ENCODE measurements at places on chromosomes 7 and 10. TPM values are rescaled to one million over a fixed set of nuclear protein-coding genes. Genes with fewer than 3 reads are reported as not detected.

- DNase-seq = no peak
Measured at GRCh38 chr7:33873981-33874750, 31.2 kb upstream of the BMPER start.

GRCh38 chr7:151167197-151167961 lies at the start of gene GBX1:
Gene GBX1, minus strand, starts transcription at chr7:151167694. Its CDS starts 146 bp downstream, at chr7:151167548.
- DNase-seq = peak; percentile 75

SPDYE6 gene
- not detected for total RNA-seq

SMARCD3 gene
- 11.0 TPM for total RNA-seq
